COR-L47 (cell line): ENCODE measurements at places on chromosomes 3 and 15.

DNA sequence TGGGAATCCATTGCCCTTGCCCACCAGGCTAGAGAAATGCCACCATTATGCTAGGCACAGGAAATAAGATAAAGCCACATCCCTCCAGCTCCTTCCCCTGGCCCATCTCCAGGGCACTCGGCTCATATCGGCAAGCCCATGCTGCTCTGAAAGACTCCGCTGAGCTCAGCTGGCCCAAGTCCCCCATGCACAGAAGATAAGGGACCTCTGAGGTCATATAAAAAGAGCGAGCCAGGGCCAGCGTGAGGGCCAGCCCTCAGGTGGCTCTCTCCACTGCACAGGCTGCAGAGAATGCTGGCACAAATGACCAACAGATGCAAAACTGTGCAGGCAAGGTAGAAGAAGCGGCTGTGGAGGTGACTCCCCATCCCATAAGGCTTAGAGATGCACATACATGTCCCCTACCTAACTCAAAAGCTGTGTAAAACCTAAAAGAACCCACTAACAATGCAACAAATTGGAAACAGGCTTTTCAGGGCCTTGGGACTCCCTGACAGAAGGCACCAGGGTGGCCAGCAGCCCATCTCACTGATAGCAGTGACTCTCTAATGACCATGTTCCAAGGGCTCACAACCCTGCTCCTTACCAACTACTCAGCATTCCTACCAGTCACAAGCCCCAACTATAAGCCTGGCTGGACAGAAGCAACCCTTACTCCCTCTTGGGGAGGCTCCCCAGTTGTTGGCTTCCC is 3.0 kb downstream of the RAB6B start:
- DNase-seq: no peak

DNA sequence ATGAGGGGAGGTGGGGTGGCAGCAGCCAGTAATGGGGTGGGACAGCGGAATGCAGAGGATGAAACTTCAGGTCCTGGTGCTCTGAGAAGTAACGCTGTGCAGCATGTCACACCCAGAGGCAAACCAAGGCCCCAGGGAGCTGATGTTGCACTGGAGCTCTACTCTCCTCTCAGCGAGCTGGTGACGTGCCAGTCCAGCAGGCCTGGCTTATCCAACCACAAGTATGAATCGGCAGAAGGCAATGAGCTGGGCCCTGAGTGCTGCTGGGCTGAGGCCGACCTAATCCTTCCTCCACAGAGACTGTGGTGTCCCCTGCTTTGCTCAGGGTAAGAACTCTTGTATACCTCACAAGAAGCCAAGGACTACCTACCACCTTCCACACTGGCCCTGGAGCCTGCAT is 30.5 kb downstream of the CD86 start:
- DNase-seq: no peak

DNA sequence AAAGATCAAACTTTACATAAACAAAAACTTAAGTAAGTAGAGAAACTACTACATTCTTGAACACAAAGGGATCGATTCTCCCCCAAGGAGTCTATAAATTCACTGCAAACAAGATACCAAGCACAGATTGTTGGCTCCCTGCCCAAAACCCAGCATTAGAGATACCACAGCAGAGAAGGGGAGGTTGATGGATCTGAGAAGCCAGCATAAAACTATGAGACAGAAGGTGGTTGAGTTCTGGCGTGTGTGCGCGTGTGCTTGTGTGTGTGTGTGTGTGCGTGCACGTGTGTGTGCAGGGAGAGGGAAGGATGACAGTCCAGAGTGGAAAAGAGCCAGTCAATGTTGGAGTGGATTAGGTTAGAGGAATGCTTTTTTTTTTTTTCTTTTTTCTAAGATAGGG is 143.2 kb upstream of the PRR20G start:
- DNase-seq: peak; percentile 45

GRCh38 chr15:96882121-96882772 is 551.7 kb downstream of the NR2F2 start:
- no peak for DNase-seq

DNA sequence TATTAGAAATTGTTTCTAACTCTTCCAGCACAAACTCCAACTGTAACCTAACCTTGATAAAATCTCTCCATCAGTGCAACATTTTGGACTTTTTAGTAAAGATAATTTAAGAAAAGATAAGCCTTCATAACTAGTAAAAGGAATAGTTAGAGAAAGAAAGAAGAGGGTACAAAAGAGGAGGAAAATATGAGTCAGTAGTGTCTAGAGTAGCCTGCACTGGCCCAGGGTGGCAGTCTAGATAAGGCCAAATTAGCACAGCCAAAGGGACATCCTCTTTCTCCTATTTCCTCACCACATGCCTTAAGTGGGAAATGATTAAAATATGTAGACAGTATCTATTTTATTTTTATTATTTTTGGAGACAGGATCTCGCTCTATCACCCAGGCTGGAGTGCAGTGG is 3.7 kb downstream of the PROS1 start:
- DNase-seq: no peak

DNA sequence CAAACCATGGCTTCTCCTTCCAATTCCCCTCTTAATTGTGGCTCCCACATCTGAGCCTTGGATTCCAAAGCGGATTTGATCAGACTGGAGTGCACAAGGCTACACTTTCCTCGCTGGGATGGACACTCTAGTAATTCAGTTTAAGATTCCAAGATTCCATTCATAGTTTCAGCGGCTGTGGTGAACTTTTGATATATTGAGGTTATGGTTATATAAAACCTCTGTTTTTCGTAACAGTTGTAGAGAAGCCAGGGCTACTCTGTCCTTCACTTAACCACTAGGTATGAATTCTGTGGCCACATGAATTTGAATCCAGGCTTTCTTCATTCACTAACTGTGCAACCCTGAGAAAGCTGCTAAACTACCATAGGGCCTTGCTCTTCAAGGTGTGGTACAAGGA is 67.9 kb upstream of the KY start:
- DNase-seq: no peak

DNA sequence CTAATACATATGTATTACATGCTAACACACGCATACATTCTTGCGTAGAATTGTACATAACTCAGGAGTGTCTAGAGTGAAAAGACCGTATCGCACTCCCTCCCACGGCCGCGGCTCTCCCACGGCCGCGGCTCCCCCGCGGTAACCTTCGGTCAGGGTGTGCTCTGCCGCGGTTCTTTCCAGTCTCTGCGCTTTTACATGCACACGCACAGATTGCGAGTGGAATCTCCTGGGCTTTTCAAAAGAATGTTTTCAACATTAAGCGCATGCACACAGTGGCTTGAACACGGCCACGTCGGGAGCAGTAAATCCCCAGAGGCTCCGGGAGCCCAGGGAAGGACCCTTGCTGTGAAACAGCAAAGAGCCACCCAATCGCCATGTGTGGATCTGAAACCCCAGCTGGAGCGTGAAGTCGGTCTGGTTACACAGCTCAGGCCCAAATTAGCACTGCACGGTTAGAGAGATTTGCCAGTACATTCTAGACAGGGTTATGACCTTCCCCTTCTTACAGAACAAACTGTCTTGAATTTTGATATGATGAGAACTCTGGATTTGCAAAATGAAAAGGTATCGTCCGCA is 805 bp upstream of the RGMA start:
- DNase-seq: no peak

GRCh38 chr15:101204739-101205535 is 46.9 kb downstream of the CHSY1 start:
- DNase-seq: no peak

- no peak for DNase-seq
Observed at GRCh38 chr3:166810741-166811445, 569.2 kb downstream of the ZBBX start.

DNA sequence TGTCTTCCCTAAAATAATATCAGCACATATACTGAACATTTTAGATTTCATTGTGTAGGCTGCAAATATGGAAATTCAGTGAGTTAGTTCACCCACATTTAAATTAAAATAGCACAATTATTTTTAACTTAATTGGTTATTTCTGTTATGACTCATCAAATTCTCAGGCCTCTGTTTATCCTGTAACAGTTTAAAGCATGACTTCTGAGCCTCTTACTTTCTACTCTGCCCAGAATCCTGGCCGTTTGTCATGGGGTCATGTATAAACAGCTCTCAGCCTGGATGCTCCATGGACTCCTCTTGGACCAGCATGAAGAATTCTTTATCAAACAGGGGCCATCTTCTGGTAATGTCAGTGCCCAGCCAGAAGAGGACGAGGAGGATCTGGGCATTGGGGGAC is 12.2 kb downstream of the TUBGCP4 start:
- no peak for DNase-seq

DNA sequence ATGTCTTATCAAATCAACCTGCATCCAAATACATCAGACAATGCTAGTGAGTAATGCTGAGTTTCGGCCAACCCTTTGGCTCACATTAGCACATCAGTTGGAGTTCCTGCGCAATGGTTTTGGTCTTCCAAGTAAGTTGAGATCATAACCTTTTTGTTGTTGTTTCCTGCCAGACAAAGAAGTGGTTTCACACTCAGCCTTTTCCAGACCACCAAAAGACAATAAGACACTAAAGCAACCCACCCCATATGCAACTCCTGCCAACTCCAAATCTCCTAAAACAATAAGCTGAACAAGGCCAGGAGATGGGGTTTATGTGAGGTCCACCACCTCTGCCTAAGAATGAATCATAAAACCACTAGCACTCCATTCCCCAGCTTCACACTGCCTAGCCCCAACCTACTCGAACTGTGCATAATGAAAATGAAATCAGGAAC is 177.0 kb downstream of the ERC2 start:
- no peak for DNase-seq

- peak; percentile 58 for DNase-seq
Observed at GRCh38 chr15:77821188-77821958, 188.7 kb upstream of the LINGO1 start.

GRCh38 chr15:95669146-95669922 is 661.2 kb upstream of the NR2F2 start:
- no peak for DNase-seq

DNA sequence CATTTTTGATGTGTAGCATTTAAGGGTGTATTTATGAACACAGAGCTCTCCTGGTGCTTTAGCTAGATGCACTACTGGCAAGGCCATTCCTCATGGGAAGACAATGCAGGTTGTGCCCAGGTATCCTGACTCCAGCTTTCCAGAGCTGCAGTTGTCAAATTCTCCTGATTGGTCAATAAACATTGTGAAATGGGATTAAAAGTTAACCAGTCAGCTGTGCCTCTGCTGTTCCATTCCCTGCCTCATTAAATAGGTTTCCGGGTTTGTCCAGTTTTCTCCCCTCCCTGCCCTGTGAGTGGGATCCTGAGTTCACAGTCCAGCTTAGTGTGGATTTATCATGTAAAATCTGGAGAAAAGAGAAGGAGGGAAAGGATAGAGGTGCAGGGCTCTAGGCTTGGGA is 207.3 kb downstream of the SQOR start:
- no peak for DNase-seq
